Activated CD4-positive, alpha-beta T cell treated with anti-CD3 and anti-CD28 coated beads for 4 hours (primary cell): ENCODE measurements at places on chromosomes 13 and 19.

- no peak for DNase-seq
These were observed 209.6 kb downstream of the OLFM4 start for GRCh38 chr13:53238261-53238660.

GRCh38 chr13:40186041-40186440, 480.4 kb downstream of the FOXO1 start:
- DNase-seq: no peak

GRCh38 chr13:102289606-102290005, 112.2 kb downstream of the FGF14 start:
- DNase-seq: no peak

- DNase-seq: no peak
These were observed 227.8 kb downstream of the LACC1 start for GRCh38 chr13:44107357-44108121.

- no peak for DNase-seq
These were observed 24.4 kb downstream of the MYO1F start for GRCh38 chr19:8552810-8553209.

DNA sequence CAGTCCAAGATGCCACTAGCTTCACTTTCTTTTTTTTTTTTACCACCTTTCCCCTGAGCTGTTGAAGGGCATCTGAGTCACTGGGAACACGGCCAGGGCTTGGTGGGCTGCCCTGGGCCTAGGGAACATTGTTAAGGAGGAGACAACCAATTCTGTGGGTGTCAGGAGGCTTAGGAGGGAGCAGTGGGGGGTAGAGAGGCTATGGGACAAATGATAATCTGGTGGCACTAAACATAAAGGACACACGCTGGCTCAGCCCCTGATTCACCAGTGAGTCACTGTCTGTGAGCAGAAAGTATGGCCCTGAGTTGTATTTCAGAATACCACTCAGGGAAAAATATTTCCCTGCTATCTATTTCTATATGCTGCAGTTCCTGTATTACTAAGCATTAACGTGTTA, 207.8 kb downstream of the DCLK1 start:
- no peak for DNase-seq
